ENCODE measurements at places on chromosomes 3 and 15.

DNA sequence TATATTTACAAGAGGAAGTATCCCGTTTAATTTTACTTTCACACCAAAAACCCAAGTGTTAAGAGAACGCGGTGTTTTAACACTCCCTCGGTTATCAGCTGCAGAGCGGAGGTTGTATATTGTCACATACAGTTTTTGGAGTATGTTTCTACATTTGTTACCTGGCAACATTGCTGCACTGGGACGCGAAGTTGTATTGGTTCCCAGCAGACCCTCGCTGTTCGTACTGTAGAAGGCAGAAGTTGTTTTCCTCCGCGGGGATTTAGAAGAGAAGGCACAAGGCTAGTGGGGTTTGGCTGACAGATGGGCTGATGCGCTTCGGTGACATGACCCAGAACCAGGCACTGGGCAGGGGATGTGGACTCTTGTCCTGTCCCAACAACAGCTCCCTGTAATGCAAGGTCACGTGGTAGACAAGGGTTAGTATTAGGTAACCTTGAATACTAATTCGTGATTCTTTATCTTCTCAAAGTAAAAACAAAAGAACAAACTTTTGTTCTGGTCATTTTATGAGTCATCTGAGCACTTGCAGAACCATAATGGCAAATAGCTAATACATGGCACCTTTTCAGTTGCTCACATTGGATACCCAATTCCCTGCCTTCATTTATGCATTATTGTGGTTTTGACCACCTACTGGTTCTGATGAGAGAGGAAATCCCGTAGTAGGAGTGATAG lies 230.4 kb upstream of the BHLHE40 start:
- DNase-seq: no peak

DNA sequence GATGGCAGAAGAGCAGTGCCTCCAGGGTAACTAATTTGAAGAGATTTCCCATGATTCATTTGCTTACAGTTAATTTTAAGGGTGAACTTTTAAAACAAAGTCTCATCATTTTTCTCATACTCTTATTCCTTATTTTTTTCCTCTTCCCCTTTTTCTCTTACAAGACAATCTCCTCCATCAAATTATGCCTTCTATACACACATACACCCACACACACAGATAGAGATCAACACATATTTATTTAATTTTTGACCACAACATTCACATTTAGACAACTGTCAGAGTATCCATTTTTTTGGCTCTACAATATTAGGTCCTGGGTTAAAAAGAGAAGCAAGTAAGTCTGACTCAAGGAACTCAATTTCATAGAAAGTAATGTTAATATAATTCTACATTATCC lies 37.6 kb downstream of the AAGAB start:
- no peak for DNase-seq

DNA sequence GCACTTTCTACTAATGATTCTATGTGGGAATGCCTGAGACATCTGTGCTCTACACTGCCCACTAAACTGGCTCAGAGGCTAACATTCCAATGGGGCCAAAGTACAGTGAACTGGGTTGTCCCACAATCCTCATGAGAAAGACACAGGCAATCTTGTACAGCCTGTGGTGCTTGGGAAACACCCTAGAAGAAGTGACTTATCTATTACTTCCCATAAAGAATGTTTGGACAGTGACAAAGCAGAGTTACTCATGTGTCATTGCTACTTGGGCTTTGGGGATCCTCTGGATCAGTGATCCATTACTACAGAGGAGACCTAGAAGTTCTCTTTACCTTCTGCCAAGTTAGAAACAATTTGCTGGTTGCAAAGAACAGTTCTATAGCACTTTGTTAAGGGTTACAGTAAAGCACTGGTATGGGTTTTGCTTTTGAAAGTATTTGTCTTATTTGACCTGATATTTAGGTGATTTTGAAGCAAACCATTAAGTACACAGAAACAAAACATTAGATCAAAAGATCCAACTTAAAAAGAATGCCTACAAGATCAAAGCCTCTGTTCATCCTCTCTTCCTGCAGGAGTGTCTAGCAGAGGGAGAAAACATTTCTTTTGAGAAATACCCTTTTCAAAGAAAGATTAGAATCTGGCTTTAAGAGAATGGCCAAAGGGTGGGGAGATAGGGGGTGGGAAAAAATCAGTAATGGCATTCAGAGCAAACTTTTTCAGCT lies 75.8 kb downstream of the CTNNB1 start:
- DNase-seq: no peak

DNA sequence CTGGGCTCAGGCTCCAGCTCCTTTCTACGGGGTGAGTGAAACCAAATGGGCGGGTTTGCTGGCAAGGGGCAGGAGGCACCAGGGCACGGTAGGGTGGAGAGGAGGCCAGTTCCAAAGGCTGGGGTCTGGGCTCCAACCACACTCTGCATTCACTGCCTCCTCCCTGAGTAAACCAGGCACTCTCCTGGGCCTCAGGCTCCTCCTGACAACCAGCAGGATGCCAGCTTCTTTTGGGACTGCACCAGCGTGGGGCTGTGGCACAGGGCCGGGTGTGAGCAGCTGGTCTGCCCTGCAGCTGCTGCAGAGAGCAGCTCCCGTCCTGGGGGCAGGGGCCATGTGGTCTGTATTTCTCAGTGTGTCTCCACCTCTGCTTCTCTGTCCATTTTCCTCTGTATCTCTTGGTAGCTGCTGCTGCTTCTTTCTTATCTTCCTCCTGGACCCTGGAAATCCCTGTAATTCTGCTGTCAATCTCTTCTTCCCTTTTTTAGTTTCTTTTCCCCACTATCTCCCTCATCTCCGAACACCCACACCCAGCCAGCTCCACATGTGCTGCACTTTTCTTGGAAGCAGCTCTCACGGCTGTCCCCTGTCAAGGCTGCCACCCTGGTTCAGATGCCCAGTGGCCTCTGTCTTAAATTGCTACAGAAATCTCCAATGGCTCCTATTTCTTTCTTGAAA lies 54.9 kb upstream of the TBC1D21 start:
- no peak for DNase-seq

- DNase-seq: no peak
Observed at GRCh38 chr15:83919319-83919830, 265.5 kb downstream of the ADAMTSL3 start.

DNA sequence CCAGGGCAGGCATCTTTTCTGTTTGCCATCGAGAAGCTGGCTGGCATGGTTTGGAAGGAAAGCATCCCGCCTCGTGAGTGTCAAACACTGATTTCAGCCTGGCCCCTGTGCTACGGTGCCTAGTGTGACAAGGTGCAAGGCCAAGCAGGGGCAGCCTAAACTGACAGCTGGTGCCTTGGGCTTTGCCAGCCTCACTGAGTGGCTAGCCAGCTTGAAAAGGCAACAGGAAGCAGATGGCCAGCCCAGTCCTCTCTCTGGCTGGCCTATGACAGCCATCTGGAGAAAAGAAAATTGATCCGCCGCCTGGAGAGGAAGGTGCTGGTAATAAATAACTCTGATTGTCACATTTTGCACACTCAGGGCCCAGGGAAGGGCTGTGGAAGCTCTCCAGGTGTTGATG lies 52.2 kb downstream of the C3orf85 start:
- DNase-seq: peak; percentile 36

All from kidney capillary endothelial cell (primary cell).